IPS DF 19.7 (cell line): ENCODE measurements at places on chromosomes 2 and 18.

GRCh38 chr2:175454953-175455389 is 273.5 kb upstream of the ATP5MC3 start:
- DNase-seq, result no peak

GRCh38 chr2:114237331-114237730 is 205.1 kb upstream of the DPP10 start:
- no peak for DNase-seq

- DNase-seq, result no peak
Observed at GRCh38 chr2:202112041-202112440, 39.0 kb downstream of the KIAA2012 start.

GRCh38 chr2:132681766-132682165 is 11.8 kb upstream of the LYPD1 start:
- no peak for DNase-seq

DNA sequence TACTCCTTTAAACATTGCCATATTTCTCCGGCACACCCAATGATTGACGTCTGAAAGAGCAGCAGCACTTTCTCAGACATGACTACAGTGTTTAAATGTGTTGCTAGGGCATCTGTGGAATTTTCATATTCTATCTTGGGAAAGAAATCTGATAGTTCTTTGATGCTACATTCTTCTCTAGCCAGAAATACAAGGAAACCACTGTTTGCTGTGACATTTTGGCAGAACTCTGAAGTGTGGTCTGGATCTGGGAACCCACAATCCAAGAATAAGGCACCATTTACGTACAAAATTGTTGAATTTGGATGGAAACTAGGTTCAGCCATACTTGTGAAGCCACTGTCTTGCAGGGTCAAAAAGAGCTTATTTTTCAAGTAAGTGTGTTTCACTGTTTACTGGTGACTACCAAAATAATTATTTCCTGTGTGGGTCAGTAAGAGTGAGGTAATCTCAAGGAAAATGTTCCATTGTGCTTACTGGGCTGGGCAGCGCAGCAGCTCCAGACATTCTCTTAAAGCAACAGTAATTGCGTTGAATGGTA is 21.3 kb upstream of the CD28 start:
- DNase-seq, result no peak

GRCh38 chr2:222295368-222296062 is 3.3 kb downstream of the PAX3 start:
- DNase-seq, result no peak

DNA sequence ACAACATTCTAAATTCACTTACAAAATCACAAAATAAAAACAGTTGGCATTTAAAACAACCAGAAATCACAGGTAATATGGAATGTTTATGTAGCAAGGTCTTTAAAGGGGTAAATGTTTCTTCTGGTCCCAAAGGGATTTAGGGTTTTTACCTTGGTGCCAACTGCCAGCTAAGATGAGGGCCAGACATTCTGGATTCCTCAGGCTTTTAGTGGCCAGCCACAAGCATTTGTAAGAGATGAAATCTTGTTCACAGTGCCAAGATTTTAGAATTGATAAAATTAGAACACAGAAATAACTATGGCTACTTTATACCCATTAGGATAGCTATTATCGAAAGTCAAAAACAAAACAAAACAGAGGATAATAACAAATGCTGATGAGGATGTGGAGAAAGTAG is 60.4 kb upstream of the CDKL4 start:
- no peak for DNase-seq

GRCh38 chr18:63177919-63178821 is 141.4 kb downstream of the BCL2 start:
- DNase-seq, result no peak

DNA sequence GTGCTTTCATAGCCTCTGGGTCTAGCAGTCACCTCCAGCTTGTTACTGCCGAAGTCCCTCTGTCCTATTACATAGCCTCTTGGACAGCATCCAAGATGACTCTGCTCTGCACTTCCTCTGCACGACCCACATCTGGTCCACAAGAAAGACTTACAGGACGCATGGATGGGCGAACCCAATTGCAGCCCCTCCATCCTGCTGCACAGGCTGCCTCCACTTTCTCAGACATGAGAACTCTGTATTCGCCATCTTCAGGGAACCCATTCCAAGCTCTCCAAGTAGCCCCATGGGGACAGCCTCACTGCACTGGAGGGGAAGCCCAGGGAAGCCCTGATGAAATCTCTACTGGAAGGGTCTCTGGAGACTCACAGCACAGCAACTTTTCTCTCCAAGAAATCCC is 172.1 kb downstream of the GFPT1 start:
- no peak for DNase-seq

GRCh38 chr18:2644535-2644934 is 11.0 kb upstream of the SMCHD1 start:
- DNase-seq, result no peak

GRCh38 chr18:22933966-22934423 is 867 bp downstream of the RBBP8 start:
- no peak for DNase-seq

- no peak for DNase-seq
Observed at GRCh38 chr2:225354281-225354774, 45.2 kb upstream of the NYAP2 start.

DNA sequence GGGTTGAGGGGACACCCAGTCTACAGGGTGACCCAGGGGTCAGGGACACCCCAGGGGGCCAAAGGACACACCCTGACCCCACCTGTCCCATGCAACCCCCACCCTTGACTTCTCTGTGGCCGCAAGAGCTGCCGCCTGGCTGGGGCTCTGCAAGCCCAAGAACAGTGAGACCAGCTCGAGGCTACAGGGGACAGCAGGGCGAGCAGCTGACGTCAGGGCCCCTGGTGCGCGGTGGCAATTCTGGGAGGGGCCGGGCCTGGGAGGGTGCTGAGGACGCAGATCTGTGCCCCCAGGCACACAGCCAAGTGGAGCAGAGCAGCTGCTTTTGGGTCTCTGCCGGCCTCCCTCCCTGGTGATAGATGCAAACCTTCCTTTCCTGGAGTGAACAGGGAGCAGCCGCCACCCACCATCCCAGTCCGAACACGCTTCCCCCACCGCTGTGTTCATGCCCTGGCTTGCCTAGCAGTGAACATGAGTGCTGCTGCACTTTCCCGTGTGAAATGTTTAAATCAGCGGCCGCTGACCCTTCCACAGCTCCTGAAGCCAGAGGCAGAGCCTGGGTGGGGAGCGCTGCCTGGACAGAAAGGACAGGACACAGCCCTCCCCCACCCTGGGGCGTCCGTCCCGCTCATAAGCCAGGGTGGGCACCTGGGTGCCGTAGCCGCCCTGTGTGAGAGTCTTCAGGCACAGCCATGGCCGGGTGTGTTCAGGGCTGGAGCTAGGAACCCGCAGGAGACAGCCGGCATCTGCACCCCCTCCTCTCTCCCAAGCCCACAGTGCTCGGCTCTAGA is 46.9 kb downstream of the SLC66A2 start:
- no peak for DNase-seq

- DNase-seq, result no peak
Observed at GRCh38 chr2:85728342-85728741, 25.4 kb upstream of the ATOH8 start.

DNA sequence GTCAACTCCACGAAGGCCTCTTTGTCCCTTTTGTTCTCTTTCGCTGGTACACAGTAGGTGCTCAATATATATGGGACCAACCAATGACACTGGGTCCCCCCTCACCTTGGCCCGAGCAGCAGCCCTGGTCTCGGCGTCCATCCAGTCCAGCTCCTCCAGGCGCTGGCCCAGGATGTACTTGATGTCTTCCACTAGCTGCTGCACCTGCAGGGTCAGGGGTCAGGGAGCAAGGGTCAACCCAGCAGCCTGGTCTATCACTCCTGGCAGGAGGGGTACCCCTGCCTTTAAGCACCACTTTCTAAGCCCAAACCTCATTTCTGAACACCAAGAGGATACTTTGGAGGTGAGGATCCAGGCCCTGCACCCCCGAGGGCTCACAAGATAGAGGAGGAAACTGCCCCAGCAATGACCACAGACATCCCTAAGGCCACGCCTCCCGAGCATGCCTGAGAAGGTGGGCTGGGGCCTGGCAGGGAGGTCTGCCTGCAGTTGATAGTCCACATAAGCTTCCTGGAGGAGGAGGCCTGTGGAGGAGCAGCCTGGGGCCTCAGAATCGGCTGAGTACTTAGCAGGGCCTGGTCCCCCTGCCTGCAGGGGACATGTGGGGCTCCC is 4.2 kb downstream of the ECEL1 start:
- DNase-seq, result no peak
